Pancreas (tissue), 10 donors: ENCODE measurements at places on chromosomes 2 and 18. TPM values are rescaled to one million over a fixed set of nuclear protein-coding genes. Genes with fewer than 3 reads are reported as not detected.

ZNF24 gene
- 27.1 TPM for total RNA-seq

DNA sequence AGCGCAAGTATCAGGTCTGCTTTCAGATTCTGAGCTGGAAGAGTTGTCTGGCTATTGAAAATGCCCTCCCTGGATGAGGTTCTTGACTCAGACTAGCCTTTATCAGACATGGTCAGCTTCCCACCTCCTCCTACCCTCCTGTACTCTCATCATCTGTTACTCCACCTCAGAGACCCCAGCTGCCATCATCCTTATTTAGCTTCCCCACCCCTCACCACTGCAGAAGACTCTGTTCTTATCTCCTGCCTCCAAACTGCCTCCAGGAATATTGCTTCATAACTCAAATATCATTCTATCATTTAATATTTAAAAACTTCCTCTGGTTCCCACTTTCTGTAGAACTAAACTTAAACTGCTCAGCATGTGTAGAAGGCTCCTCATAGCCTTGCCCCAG lies 31.1 kb upstream of the PPP3R1 start:
- peaks cover 7% of the 10 kb centered on the region for H3K4me1 ChIP-seq
- no peaks in the 10 kb centered on the region for H3K27me3 ChIP-seq
- no peak overlapping the region for H3K27ac ChIP-seq
- no peak overlapping the region for H3K4me3 ChIP-seq
- H3K36me3 ChIP-seq = no peaks in the 10 kb centered on the region
- no peak for DNase-seq

DNA sequence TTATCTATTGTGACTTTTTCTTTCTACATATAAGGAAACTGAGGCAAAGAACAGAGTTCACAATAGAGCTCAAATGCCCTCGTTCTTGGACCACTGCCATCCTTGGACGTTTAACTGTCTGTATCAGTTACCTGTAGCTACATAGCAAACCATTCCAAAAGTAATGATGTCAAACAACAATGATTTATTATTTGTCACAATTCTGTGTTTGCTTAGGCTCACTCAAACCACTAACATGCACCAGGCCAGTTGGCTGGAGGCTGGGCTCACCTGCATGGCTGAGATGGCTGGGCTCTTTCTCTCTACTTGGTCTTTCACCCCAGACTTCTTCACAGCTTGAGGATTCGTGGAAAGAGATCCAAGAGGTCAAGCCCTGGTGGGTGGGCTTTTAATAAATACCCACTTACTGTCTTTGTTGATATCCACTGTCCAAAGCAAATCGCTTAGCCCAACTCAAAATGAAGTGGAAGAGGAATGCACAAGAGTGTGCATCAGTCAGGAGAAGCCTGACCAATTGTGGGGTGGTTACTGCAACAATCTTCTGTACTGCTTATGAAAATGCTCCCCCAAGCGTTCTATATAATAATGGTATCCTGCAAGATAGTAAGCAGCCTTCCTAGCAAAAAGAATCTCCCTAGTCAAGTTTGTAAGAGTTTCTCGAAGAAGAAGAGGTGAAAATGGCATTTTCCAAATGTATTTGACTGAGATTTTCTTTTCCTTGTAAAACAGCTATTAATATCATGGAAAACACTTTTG lies 163.5 kb upstream of the NT5C1B start:
- no peak for DNase-seq
- H3K27me3 ChIP-seq = no peaks in the 10 kb centered on the region
- H3K36me3 ChIP-seq = no peaks in the 10 kb centered on the region
- no peak overlapping the region for H3K4me3 ChIP-seq

- DNase-seq = no peak
- H3K27me3 ChIP-seq = no peaks in the 10 kb centered on the region
- no peak overlapping the region for H3K27ac ChIP-seq
- H3K36me3 ChIP-seq = no peaks in the 10 kb centered on the region
Measured at GRCh38 chr2:23918837-23919489, 8.0 kb downstream of the ATAD2B start.

- H3K4me3 ChIP-seq = no peak overlapping the region
- no peaks in the 10 kb centered on the region for H3K4me1 ChIP-seq
- H3K27me3 ChIP-seq = no peaks in the 10 kb centered on the region
- no peak overlapping the region for H3K27ac ChIP-seq
Measured at GRCh38 chr2:20231598-20232026, 6.7 kb upstream of the SDC1 start.
